ENCODE measurements at places on chromosomes 5 and 9.

DNA sequence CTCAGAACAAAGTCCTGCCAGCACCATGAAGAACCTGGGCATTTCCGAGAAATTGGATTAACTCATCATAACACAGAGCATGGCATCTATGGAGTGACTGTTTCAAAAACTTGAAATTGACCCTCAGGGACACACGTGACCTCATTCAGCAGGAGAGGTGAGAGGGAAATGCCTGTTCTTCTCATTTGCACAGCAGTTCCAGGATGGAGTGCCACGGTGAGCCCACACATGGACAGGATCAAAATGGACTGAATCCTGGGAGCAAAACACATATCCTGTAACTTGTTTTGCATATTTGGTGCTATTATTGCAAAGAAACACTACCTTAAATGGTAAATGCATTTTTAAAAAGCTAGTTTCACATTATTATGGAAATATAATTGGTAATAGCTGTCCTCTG lies 256.1 kb upstream of the IRX2 start:
- DNase-seq = no peak

- DNase-seq = no peak
These were observed 166.6 kb downstream of the AP3B1 start for GRCh38 chr5:78127875-78128274.

- DNase-seq = no peak
These were observed 56.7 kb downstream of the LRSAM1 start for GRCh38 chr9:127507751-127508648.

DNA sequence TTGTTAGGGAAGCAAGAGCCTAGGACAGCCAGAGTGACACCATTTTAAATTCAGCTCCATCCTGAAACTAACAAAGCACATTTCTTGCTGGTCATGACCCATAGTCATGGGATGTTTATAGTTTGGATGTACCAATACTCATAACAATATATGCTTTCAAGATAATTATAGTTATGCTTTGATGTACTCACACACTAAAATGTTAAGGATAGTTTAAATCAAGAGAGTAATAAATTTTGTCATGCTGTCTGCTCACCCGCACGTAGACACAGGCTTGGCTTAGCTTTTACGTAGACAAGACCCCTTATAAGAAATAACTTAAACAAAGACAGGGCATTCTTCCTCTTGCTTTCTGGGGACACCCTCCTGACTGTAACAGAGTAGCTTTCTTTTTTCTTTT lies 8.9 kb upstream of the STXBP1 start:
- no peak for DNase-seq

- peak; percentile 79 for DNase-seq
These were observed 19.8 kb downstream of the NIPAL4 start for GRCh38 chr5:157479612-157480510.

- no peak for DNase-seq
These were observed 79.0 kb downstream of the GLDC start for GRCh38 chr9:6566409-6567139.

- DNase-seq = no peak
These were observed 108.8 kb upstream of the CD180 start for GRCh38 chr5:67305401-67305800.

DNA sequence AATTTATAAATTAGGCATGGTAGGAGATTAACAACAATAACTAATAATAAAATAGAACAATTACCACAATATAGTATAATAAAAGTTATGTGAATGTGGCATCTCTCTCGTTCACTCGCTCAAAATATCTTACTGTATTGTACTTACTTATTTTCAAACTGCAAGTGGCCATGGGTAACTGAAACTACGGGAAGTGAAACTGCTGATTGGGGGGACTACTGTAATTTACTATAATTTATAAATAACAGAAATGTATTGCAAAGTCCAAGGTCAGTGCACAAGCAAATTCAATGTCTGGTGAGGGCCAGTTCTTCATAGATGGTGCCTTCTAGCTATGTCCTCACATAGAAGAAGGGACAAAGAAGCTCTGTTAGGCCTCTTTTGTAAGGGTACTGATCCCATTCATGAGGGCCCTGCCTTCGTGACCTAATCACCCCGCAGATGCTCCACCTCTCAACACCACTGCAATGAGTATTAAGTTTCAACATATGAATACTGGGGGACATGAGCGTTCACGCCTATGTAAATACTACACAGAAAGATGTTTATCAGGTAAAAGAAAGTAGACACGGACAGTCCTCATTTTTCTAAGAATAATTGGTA lies 39.0 kb downstream of the KCNIP1 start:
- no peak for DNase-seq

DNA sequence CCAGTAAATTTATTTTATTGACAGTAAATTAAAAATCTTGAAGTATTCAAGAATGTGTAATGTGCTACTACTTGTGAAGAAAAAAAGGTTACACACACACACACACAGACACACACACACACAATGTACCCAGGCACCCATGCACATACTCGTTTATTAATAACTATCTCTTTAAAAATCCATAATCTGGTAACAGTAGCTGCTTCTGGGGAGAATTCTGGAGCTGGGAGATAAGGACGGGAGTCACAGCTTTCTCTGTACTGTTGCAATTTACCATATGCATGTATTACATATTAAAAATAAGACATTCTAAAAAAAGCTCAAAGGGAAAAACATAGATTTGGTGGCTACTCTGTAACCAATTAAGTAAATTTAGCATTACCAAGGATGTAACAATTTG lies 7.9 kb upstream of the C1QTNF2 start:
- no peak for DNase-seq

GRCh38 chr9:99466781-99467180 lies 244.7 kb downstream of the SEC61B start:
- no peak for DNase-seq

GRCh38 chr9:3359048-3359692 lies 166.6 kb downstream of the RFX3 start:
- no peak for DNase-seq

- DNase-seq = no peak
These were observed 7.8 kb downstream of the ECSCR start for GRCh38 chr5:139454568-139455290.

- no peak for DNase-seq
These were observed 152.9 kb upstream of the MAP1B start for GRCh38 chr5:71954329-71954728.

GRCh38 chr5:31047007-31047406 lies 146.5 kb upstream of the CDH6 start:
- no peak for DNase-seq

DNA sequence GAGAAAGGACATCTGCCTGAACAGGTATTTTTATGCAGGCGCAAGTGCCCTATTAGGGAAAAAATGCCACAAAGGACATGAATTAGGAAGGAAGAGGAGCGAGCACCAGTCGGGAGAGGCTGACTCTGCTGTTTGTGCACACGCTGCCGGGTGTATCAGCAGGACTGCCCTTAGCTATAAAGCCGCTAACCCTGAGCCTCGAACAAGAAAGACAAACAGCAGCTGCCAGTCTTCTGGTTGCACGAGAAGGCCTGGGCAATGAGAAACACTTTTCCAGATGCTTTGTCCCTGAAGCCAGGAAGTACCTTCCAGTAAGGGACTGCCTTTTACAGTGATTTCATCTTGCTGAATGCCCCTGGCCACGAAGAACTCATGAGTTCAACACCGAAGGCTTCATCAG lies 12.6 kb downstream of the QSOX2 start:
- no peak for DNase-seq

DNA sequence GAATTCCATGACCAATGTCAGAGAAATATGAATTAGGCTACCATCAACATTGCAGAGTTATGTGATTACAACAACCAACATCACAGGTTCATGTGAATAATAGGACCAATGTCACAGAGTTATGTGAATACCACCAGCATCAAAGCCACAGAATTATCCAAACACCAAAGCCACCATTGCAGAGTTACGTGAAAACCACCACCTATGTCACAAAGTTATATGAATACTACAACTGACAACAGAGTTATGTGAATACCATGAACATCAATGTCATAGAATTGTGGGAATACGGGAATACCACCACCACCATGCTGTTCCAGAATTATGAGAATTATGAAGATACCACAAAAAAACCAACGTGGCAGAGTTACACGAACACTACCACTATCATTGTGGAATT lies 64.8 kb downstream of the SHC3 start:
- no peak for DNase-seq

- DNase-seq = no peak
These were observed 20.8 kb upstream of the SLC24A2 start for GRCh38 chr9:19809422-19810269.

- no peak for DNase-seq
These were observed 133.1 kb upstream of the SPDL1 start for GRCh38 chr5:169450464-169450863.

- no peak for DNase-seq
These were observed 35.5 kb upstream of the ZNF366 start for GRCh38 chr5:72542695-72543094.

DNA sequence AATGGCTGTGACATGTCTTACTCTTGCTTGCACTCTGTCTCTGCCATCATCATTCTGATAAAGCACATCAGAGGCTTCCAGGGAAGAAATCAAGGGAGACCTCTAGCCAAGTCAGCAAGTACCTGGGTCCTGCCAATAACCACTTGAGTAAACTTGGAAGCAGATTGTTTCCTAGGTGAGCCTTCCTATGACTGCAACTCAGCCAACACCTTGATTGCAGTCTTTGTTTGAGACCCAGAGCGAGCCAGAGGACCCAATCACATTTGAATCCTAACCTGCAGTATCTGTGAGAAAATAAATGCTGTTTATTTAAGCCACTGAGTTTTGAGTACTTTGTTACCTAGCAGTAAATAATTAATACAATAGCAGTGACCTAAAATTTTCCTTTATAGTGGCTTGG lies 356.8 kb upstream of the CHD1 start:
- DNase-seq = no peak

- no peak for DNase-seq
These were observed 553.8 kb upstream of the C9orf72 start for GRCh38 chr9:28127101-28127500.

DNA sequence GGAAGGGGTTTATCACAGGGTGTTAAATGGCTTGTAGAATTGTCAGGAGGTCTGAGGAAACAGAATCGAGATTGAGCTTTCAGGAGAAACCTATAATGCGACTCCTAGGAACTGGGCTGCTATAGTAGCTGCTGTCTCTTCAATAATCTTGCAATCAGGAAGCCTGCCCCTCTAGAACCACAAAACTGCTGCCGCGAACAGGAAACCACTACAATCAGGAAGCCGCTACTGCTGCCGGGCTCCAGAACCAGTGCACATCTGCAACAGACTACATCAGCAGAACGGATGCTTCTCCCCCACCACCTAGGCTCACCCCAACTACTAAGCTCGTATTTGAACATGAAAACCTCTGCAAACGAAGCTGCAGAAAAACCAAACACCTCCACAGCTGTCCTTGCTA lies 31.6 kb downstream of the TNFSF8 start:
- peak; percentile 65 for DNase-seq

- DNase-seq = peak; percentile 63
These were observed 71.4 kb downstream of the DAPK1 start for GRCh38 chr9:87569008-87569509.

GRCh38 chr5:171839112-171839511 lies 53.5 kb downstream of the SMIM23 start:
- no peak for DNase-seq

- DNase-seq = no peak
These were observed 73.6 kb downstream of the RGMB start for GRCh38 chr5:98847054-98847453.

DNA sequence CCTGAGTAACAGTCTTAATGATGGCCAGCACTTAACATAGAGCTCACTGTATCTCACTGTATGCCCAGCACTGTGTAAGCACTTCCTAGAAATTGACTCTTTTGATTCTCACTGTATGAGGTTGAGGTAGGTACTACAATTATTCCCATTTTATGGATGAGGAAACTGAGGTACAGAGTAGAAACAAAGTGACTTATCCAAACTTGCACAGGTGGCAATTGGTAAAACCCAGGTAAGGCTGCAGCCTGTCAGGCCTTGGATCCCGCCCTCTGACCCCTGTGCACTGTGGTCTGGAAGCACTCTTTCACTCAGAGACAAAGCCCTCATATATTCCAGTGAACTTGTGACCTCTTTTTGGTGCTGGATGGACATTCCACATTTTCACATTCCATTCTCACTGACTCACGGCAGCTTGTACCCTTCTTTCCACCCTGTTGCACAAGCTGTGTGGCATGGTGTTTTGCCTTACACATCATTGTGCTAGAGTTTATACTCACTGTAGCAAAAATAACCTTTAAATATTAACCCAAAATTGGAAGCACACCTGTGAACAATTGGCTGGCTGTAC lies 21.7 kb downstream of the ANKRD55 start:
- DNase-seq = peak; percentile 71

- DNase-seq = no peak
These were observed 21.4 kb downstream of the TGFBR1 start for GRCh38 chr9:99126312-99126711.

DNA sequence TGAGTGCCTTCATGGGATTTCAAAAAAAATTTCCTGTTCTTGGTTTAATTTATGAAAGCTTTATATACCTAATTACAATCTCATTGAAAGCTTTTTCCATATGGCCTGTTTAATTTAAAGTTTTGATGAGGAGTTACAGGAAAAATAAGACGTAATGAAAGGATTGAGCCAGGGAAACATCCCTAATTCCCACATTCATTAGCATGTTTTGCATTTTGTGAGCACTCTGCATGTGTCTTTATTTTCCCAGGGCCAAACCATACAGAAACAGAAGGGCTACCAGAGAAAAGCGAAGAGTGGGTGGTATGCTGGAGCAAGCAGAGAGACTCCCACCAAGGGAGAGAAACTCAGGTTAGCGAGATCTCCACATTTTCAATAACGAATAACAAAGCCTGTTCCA lies 20.3 kb upstream of the LECT2 start:
- DNase-seq = no peak

GRCh38 chr5:139635606-139636206 lies 12.4 kb upstream of the CXXC5 start:
- peak; percentile 78 for DNase-seq

- no peak for DNase-seq
These were observed 215.2 kb downstream of the AUH start for GRCh38 chr9:91146391-91147019.

GRCh38 chr9:94150890-94151650 lies 66.8 kb downstream of the PTPDC1 start:
- DNase-seq = no peak

DNA sequence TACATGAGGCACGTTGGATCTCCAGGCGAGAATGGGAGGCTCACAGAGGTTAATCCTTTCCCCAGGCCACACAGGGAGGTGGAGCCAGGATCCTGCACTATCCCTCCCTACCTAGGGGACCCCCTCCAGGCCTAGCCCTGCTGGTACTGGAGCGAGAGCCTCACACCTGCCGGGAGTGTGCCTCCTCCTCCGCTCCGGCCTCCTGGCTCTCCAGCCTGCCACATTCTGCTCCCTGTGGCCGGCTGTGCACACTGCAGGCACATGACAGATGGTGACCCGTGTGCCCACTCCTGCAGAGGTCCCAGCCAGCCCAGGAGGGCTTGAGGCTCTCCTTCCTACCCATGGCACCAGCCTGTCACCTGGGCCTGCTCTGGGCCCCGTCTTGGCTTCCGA lies 93.4 kb downstream of the RXRA start:
- DNase-seq = no peak

GRCh38 chr5:116577064-116577788 lies 2.6 kb upstream of the SEMA6A start:
- DNase-seq = no peak

Measured in right lobe of liver (tissue), 6 donors.